ENCODE measurements at places on chromosomes 3 and 15.

DNA sequence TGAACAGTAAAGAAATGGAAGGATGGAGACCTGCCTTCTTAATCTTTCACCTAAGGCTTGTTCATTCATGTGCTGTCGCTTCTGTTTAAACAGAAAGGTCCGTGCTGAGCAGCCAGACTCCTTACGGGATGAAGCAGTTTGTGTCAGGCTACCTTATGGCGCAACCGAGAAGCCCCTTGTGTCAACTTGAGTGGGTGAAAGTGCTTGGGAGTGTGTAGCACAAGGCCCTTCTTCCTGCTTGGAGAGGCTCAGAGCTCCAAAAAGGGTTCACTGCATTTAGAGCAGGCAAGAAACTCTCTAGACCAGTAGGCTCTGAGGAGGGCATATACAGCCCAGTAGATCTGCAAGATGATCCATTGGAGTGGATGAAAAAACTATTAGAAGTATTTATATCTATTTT, 16.0 kb downstream of the CAPN3 start:
- DNase-seq, result no peak

DNA sequence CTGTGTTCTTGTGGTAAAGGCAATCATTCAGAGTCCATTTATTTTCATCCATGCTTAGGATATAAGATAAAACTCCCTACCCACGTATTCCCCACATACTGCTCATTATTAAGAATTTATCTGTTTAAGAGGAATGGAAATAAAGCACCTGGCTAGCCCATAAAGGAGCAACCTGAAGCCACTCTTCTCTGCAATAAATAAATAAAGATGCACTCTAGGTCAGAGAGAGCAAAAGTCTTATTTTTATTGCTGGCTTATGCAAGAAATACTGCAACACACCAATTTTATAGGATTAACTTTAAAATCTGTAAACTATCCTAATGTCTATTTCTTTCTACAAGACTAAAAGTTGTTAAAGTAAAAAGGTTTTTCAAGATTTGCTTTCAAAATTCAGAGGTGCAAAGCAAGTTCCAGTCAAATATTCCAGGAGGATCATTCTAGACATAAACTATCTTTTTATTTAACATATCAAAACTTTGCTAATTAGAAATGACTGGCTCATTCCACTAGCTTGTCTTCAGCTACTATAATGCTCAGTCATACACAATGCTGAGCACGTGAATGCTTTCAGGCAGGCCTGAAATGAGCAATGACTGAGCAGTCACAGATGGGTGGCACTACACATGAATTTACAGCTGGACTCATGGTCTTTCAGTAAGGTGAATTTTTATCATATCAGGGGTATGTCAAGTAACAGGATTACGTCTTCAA, 7.1 kb downstream of the TJP1 start:
- DNase-seq, result no peak

DNA sequence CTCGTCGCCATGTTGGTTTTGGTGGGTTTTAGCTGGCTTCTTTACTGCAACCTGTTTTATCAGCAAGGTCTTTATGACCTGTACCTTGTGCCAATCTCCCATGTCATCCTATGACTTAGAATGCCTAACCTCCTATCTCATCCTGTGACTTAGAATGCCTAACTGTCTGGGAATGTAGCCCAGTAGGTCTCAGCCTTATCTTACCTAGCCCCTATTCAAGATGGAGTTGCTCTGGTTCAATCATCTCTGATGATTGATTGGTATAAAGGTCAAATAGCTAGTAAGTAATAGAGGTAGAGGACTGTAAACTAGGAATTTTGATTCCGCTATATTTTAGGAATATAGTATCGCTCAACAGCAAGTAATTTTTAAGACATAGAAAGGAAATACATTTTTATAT, 1.3 kb upstream of the ACKR2 start:
- no peak for DNase-seq

- DNase-seq, result no peak
These were observed 153.5 kb upstream of the MEIS2 start for GRCh38 chr15:37253877-37254276.

GRCh38 chr3:141102372-141102771, 51.2 kb downstream of the SPSB4 start:
- DNase-seq, result no peak

DNA sequence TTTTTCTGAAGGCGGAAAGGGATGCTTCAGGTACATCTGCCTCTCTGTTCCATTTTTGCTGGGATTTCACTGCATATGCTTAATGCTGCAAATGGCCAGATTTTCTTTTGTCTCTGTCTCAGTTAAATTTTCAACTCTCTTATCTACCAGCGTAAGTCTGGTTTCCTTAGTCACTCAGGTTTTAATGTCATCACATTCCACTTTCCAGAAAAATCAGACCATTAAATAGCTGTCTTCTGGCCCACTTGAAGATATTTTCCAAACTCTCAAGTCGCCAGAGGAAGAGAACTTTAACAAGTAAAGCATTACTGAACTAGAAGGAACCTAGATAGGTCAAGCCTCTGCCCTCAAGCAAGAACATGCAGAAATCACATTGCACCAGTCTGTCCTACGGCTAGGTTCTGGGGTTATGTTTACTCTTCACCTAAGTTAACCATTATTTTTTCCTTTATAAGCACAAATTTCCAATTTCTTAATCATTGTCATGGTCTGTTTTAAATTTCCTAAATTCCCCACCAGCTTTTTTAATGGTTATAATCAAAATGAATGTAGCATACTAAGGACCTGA, 26.5 kb downstream of the AVEN start:
- no peak for DNase-seq

GRCh38 chr15:101490922-101491733, 1.6 kb upstream of the PCSK6 start:
- DNase-seq, result no peak

DNA sequence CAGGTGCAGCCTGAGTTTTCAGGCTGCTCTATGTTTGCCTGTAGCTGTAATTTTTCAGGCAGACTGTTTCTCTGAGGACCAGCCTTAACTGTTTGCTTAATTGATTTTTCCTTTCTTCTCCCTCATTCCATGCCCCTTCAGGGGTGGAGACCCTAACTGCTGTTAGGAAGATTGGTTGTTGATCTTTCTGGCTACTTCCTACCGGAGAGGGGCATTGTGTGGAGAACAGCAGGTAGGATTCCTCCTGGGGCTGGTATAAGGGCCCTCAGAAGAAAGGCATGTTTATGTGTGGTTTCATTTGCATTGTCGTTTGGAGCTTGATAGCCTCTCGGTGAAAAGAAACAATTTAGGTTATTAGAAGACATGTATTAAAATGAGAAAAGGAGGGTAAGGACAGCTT, 56.9 kb upstream of the GOLGA6L2 start:
- DNase-seq, result no peak

GRCh38 chr3:126528419-126528799, 4.5 kb downstream of the CHST13 start:
- no peak for DNase-seq

- DNase-seq, result no peak
These were observed 849.7 kb downstream of the ROBO2 start for GRCh38 chr3:77889616-77890015.

- DNase-seq, result no peak
These were observed 147.5 kb downstream of the FILIP1L start for GRCh38 chr3:99966662-99967416.

DNA sequence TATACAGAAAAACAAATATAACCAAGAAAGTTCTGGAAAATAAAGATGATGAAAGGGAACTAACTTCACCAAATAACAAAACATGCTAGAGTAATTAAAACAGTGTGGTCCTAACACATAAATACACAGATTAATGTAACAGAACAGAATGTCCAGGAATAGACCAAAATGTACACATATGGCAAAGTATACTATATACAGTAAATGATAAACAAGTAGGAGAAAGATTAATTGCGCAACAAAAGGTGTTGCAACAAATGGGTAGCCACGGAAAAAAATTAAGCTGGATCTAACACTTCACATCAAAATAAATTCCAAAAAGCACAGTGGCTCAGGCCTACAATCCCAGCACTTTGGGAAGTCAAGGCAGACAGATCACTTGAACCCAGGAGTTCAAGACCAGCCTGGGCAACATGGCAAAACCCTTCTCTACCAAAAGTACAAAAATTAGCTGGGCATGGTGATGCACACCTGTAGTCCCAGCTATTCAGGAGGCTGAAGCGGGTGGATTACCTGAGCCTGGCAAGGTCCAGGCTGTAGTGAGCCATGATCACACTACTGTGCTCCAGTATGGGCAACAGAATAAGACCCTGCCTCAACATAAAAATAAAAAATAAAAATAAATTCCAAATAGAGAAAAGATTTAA, 19.8 kb downstream of the SCAP start:
- no peak for DNase-seq

GRCh38 chr3:115698851-115699591, 75.7 kb downstream of the GAP43 start:
- no peak for DNase-seq

GRCh38 chr15:69756440-69756839, 303.8 kb downstream of the RPLP1 start:
- no peak for DNase-seq

- DNase-seq, result no peak
These were observed 33.3 kb downstream of the ZNF609 start for GRCh38 chr15:64493641-64494040.

DNA sequence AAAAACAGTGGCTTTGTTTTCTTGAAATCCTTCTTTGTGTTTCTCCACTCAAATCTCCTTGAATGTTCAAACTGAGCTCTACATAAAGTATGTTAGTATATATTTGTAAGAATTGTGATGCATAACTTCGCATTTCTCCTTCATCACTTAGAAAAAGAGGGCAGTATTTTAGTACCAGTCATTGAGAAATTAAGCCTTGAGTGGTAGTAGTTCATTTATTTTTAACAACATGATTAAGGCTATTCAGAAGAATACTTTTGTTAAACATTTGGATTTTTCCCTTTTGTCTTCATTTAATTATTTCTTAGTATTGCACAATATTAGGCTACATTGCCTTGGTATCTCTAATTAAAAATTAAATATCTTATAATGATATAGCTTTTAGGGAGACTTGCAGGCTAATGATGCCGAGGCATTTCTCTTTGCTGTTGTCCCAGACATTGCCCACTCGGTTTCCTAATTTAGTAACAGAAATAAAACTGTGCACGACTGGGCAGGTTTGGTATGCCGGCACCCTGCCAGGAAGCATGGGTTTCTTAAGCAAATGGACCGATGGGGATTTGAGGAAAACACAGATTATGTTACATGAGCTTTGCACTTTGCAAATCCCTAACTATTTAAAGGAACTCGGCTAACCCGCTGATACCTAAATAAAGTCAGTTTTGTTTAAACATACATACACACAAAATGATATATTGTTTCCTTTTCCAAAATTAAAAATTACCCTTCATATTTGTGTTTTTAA, 54.7 kb downstream of the LRRC28 start:
- DNase-seq, result no peak

DNA sequence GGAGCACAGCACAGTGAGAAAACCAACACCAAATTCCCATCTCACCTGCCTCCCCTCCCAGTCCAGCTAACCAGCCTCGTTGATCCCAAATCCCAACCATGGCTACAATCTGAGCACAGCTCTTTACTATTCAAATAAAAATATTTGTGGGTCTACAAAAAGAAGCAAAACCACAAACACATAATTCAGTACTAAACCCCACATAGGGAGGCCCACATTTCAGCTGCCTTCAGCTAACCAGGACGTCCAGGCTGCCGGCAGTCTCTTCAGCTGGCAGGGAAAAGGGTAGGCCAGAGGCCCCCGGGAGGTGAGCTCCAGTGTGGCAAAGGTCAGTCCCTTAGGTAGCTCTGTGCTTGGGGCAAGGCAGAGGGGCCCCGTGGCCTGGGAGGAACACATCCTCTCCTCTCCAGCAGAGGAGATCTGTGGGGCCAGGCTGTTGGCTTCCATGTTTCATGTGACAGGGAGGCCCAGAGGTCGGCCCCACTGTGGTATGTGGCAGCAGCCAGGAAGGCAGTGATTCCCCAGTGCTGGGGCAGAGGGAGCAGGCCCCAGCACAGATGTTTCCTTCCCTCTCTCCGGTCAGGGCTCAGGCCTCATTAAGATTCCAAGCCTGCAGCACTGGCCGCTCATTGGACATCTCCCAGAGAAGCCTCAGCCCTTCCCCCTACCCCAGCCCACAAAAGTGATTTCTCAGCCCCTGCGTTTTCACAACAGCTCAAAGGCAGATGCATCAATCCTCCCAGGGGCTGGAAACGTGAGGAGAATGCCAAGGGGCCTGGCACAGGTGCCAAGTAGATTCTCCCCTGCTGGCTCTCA, 381.4 kb downstream of the NTRK3 start:
- no peak for DNase-seq

DNA sequence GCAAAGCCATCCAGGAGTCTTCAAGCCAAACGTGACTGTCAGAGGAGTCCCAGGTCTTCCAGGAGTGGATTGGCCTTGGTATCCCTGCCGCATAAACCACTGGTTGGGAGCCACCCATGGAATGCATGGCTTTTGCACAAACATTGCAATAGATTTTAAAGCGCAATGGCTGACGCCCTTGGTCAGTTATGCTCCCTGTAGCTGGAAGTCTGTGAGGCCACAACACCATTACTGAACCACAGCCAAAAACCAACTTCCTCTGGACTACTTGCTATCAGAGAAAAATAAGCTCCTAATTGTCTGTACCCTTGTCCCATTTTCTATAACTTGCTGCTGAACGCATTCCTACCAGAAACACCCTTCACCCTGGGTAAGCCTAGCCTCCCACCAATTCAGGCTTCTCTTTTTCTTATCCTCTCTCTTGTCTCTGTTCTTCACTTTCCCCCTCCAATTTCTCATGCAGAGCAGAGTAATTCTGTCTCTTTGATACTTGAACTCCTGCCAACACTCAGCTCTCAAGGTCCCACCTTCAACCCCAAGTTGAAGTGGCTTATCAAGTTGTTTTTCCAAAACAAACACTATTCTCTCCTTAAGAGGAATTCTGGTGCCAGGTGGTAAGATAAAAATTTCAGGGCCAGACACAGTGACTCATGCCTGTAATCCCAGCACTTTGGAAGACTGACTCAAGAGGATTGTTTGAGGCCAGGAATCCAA, 176.4 kb upstream of the UBE2E1 start:
- no peak for DNase-seq

DNA sequence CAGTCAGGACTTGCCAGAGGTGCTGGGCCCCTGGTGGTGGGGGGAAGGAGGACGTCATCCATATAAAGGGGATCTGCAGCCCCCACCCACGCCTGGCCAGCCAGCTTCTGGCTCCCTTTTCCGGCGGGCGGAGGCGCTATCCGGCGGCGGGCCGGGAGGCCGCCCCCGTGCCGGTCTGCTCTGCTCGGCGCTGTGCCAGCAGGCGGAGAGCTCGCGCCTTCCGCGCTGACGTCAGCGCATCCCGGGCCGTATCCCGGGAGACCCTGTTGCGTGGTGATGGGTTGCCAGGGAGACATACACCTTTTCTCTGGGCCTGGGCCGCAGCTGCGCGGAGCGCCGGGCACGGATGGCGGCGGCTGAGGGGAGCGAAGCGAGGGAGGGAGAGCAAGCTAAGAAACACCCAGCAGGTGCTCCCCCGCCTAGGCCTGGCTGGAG, 1.1 kb downstream of the FAM131A start:
- DNase-seq, result no peak
